ENCODE measurements at places on chromosomes 6 and 20.

GRCh38 chr20:9514461-9515213 lies at the start of gene LAMP5:
TSS of gene LAMP5 (plus strand) at chr20:9514590. CDS start at chr20:9514853, 263 bp downstream.
- DNase-seq = peak; percentile 19

GRCh38 chr20:17960927-17961586 lies 7.5 kb downstream of the SNX5 start:
- peak; percentile 79 for DNase-seq

GRCh38 chr6:32854376-32855178 lies 585 bp downstream of the PSMB9 start:
- peak; percentile 37 for DNase-seq

GRCh38 chr6:105746509-105746908 lies 339.6 kb upstream of the PRDM1 start:
- DNase-seq = no peak

DNA sequence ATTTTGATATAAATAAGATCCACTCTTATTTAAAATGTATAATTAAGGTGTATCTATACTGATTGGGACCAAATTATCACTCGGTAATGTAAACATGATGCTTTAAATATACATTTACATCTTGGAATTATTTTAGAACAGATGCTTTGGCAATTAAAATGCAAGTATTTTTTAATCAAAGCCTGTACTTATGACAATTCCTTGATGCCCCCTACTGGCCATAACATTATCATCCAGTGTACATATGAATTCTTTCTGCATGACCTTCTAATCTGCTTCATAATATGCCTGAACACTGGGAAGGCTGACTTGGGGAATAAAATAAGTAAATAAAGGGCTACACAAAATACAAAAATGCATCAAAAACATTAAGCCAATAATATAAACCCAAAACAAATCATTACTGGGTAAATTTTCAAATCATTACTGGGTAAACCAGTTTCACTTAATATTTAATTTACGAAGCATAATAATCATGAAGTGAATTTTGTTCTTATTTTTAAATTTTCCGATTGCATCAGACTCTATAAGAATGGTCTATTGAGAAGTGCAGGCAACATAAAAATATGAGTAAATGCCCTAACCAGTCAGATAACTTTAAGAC lies 65.1 kb downstream of the CGA start:
- DNase-seq = peak; percentile 72

- peak; percentile 37 for DNase-seq
Measured at GRCh38 chr6:126548300-126548699, 208.4 kb downstream of the CENPW start.

DNA sequence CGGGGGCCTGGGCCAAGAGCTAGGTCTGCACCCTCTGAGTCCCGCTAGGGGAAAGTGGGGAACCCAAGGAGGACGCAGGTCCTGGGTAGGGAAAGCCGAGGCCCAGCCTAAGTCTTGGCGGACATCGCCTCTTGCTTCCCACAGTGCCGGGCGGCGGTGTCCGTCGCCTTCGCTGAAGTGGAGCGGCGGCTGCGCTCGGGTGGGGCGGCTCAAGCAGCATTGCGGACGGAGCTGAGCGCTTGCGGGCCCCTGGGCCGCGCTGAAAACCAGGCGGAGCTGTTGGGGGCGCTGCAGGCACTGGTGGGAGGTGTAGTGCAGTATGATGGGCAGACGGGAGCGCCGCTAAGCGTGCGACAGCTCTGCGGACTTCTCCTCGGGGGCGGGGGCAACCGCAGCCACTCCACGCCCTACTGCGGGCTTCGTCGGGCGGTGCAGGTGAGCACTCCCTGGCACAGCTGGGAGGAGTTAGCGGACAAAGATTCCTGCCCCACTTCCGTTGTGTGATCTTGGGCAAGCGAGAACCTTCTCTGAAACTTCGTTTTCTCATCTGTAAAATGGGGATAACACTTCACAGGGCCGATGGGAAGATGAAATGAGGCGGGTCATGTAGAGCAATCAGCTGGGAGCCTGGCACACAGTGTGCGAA lies 4.2 kb downstream of the PRSS16 start:
- DNase-seq = peak; percentile 64

- no peak for DNase-seq
Measured at GRCh38 chr20:19832875-19833274, 74.8 kb downstream of the RIN2 start.

DNA sequence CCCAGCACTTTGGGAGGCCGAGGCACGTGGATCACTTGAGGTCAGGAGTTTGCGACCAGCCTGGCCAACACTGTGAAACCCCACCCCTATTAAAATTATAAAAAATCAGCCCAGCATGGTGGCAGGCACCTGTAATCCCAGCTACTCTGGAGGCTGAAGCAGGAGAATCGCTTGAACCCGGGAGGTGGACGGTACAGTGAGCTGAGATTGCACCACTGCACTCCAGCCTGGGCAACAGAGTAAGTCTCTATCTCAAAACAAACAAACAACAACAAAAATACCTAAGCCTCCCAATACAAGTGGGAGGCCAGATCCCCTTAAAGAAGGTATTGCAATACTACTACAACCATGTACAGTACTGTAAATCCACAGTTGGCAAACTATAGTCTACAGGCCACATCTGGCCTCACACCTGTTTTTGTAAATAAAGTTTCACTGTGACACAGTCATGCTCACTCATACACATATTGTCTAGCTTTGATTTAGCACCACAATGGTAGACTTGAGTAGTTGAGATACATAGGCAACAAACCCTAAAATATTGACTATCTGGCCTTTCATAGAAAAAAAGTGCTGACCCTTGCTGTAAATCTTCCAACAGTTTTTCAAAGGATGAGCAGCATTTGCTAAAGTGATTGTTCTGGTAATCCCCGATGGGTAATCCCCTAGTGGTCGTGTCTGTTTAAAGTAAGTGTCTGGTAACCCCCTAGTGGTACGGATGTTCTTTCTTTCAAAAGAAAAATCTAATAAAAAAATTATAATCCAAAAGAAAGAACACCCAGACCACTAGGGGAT lies 202.0 kb downstream of the RNGTT start:
- DNase-seq = no peak

DNA sequence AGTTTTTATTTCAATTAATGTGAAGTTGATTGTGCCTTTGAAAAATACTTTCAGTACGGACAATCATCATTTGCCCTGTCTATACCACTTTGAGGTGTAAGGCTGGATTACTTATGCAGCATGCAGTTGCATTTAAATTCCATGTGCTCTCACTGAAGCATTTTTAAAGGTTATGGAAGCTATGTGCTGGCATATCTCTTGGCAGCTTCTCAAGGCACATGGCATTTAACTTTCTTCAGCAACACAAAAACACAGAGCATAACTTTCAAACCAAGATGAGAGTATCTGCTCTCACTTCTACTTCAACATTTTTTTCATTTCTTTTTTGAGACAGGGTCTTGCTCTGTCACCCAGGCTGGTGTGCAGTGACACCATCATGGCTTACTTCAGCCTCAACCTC lies 360.6 kb upstream of the RUNX2 start:
- peak; percentile 15 for DNase-seq

- no peak for DNase-seq
Measured at GRCh38 chr6:27862396-27863066, 49.7 kb downstream of the OR2B2 start.

DNA sequence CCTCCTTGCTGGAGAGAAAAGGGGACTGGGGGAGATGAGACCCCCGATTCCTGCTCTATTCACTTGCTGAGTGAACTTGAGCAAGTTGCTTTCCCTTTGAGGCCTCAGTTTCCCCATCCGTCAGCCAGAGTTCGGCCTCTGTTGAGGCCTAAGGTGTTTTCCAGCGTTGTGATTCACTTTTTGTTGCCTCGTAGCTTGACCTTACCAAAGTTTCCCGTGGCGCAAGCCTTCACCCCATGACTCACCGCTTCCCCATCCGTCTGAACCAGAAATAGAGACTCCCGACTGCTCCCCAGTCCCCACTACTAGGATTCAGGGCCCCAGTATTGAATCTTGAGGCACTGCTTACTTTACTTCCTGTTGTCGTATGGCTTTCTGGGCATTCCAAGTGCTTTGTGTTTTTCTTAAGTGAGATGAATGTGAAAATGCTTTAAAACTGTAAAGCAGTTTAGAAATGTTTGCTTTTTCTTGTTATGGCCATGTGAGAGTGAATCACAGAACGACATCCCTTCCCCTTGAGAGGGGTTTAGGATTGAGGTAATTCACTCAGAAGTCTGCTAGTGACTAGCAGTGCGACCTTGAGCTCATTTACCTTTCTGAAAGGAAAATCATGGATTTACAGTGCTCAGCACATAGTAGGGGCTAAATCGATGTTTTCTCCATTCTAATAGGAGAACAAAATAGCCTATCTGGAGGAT lies 1.2 kb downstream of the CHMP4B start:
- DNase-seq = peak; percentile 88

DNA sequence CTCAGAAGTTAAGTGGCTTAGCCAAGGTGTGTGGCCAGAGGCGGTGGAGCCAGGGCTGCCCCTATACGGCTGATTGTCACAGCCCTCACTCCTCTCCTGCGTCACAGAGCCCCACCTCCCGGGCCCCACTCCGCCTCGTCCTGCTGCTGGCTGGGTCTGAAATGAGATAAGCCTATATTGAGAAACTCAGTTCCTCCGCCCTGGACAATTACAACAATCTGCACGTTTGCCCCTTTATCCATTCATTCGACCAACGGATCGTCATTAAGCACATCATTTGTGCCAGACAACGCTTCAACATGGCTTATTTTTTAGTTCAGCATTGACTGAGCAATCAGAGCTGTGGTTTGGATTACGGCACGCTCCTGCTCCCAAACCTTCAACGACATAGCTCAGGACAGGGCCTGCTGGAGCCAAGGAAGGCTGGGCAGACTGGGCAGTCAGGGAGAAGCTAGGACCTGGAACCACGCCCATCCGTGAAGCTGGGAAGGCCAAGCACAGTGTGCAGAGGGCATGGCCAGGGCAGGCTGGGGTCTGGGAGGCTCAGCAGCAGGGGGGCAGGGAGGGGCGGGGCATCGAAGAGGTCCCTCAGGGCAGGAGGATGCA lies 16.6 kb upstream of the EZR start:
- peak; percentile 39 for DNase-seq

DNA sequence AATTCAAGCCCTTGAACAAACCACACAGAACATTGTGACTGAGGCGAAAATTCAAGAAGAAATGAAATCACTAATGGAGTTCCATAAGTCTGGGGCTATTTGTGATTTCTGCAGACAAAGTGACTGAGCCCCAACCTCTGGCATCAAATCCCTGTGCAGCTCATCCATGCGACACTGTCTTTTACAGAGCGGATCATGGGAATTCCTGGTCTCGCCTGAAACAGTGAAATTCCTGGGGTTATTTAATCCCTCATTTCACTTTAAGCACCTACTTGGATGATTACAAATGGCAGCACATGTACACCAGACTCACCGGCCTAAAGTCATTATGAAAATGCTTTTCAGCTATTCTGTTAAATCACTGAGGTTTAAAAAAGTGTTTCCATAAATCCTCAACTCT lies 102.4 kb upstream of the CDH4 start:
- no peak for DNase-seq

- peak; percentile 84 for DNase-seq
Measured at GRCh38 chr6:75893058-75893775, 144.2 kb downstream of the MYO6 start.

DNA sequence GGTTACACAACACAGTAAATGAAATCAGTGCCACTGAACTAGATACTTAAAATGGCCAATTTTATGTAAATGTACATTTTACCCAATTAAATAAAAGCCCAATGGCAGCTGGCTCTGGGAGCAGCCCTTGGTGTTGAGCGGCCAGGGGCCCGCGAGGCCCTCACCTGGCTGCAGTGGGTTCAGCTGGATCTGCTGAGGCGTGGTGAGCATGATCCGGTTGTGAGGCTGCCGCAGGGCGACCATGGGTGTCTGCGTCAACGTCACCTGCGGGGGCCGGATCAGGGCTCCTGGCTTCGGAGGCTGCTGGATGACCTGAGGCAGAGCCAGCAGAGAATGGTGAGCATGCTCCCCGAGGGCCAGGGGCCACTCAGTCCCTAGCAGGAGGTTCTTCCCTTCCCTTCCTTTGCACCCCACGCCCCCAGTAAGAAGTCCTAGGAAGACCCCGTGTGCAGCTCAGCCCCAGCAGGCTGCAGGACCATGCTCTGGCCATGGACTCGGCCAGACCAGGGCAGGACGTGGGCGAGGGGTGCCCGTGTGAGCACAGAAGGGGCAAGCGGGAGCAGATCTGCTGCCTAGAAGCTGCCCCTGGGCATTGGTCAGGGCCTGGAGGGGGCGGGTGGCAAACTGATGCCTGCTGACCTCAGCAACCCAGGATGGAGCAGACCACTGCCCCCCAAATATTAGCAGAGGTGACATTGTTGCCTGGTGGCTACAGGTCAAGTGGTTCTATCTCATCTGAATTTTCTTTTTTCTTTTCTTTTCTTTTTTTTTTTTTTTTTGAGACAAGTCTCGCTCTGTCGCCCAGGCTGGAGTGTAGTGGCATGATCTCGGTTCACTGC lies 61.9 kb downstream of the TAF4 start:
- no peak for DNase-seq

DNA sequence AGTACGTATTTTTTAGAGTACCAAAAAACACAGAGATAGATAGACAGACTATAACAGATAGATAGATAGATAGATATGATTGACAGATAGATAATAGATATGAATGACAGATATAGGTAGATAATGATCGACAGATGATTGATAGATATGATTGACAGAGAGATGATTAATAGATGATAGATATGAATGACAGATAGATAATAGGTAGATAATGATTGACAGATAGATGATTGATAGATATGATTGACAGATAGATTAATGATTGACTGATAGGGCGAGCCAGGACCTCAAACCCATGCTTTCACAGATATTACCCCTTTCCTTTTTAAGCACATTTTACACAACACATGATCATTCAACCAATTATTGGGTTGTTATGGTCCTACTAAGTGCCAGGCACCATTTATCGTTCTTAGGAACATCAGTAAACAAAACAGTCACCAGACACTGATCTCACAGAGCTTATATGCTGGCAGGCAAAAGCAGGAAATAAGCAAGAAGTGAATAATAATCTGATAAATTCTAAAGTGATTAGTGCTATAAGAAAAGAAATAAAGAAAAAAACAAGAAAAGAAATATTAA lies 11.6 kb downstream of the MAFB start:
- DNase-seq = no peak

DNA sequence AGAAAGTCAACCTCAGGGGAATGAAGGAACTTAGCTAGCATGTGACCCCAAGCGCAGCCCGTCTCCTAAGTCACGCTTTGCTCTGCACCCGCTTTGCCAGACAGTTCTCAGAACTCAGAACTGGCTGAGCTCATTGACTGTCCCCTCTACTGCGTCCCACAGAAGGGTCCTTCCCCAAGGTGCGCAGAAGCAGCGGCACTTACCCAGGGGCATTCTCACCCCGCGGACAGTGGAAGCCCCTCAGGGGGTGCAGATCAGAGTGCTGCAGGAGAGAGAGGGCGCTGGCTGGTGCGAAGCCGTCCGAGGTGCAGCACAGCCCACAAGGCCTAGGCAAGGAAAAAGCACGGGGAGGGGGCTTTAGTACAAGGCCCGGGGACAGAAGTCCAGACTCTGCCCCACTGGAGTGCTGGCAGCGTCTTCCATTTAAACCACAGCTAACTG lies 807 bp downstream of the SNHG17 start:
- no peak for DNase-seq

- peak; percentile 35 for DNase-seq
Measured at GRCh38 chr6:146526192-146526591, 17.4 kb upstream of the RAB32 start.
